Upper lobe of left lung (tissue), 6 donors: ENCODE measurements at places on chromosomes 5 and 9. TPM values are rescaled to one million over a fixed set of nuclear protein-coding genes. Genes with fewer than 3 reads are reported as not detected.

SPATA31A3 gene
- total RNA-seq, result not detected

LMX1B gene
- total RNA-seq, result not detected

OBP2B gene
- not detected for total RNA-seq

ARID3C gene
- not detected for total RNA-seq

DNA sequence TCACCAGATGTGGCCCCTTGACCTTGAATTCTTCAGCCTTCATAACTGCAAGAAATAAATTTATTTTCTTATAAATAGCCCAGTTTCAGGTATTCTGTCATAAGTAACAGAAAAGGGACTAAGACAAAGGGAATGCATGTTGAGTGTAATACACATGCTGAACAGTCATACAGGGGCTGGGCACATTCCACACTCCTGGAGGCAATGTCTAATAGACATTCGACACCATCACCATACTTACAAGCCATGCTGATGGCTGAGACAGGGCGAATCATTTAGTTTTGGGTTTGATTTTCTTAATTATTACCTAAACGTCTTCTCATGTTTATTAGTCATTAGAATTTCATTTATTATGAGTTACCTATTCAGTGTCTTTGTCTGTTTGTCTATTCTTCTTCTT, 68.5 kb downstream of the TENT4A start:
- DNase-seq, result no peak
